ENCODE measurements at places on chromosomes 6 and 20.

DNA sequence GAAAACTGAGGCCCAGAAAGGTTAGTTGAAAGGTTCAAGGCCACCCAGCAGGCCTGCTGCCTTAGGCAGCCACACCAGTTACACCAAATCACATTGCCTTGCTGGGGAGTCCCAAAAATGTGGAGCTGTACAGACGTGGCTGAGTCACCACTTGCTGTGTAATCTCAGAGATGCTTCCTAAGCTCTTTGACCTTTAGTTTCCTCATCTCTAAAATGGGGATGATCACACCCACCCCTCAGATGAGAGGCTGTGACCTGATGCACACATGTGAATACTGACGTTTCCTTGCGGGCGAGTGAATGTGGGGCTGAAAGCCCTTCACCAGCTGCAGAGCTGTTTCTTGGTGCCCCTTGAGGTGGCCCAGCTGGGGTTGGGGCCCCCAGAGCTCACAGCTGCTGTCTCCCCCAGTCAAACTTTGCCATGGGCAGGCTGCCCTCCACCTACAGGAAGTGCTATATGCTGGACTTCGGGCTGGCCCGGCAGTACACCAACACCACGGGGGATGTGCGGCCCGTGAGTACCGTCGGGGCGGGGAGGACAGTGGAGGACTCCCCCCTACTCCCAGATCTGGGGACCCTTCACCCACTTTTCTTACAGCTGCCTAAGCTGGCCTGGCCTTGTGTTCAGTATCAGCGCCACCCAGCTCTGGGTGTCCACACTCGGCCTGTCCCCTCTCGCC, 11.0 kb downstream of the TTBK1 start:
- DNase-seq: no peak

DNA sequence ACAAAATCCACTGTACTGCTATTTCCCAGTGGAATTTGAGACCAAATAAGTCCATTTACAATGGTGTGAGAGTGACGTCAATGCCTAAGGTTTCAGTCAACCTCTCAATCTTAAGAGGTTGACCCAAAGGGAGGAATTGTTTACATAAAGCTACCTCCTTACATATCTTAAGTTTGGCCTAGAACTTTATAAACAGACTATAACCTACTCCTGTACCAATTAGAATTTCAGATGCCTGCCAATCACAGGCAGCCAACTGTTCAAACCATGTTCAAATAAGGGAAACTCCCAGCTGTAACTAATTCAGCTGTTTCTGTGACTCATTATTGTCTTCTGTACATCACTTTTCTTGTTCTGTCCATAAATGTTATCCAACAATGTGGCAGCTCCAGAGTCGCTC, 14.5 kb downstream of the LGSN start:
- no peak for DNase-seq

DNA sequence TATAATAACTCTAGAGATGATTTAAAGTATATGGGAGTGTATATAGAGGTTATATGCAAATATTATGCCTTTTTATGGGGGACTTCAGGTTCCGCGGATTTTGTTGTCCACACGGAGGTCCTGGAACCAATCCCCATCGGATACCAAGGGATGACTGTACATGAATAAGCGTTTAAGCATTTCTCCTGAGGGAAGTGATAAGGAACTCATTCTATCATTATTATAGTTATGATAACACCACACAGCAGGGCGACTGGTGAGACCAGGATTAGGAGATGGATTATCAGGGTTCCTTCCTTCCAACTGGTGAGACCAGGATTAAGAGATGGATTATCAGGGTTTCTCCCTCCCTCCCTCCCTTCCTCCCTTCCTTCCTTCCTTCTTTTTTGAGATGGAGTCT, 6.6 kb downstream of the ECI2 start:
- DNase-seq: no peak

GRCh38 chr6:13535306-13535705, 39.1 kb upstream of the SIRT5 start:
- no peak for DNase-seq

- no peak for DNase-seq
Measured at GRCh38 chr6:41586252-41587007, 40.2 kb downstream of the FOXP4 start.

GRCh38 chr20:371755-372542, 8.6 kb upstream of the TRIB3 start:
- peak; percentile 63 for DNase-seq

- DNase-seq: no peak
Measured at GRCh38 chr6:14038467-14039437, 78.8 kb upstream of the CD83 start.

DNA sequence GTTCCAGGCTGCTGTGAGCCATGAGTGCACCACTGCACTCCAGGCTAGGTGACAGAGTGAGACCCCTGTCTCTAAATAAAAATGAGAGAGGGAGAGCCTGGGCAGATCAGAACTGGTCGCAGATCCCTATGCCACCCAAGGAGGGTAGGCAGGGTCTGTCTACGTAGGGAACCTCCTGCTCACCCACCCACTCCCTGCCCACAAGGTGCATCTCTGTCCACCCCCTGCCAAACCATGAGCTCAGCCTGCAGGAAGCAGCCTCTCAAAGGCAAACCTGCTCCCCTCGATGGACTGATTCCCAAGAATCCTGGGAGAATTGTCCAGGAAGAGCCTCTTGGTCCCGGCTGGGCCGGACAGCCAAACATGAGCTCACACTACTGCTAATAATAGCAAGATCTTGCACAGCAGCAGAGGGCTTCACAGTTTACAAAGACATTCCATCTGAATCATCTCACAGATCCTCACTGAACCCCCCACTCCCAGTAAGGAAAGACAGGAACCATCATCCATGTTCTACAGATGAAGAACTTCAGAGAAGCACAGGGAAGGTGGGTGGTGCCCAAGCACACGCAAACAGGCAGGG, 27.8 kb upstream of the TLDC2 start:
- DNase-seq: no peak

- peak; percentile 87 for DNase-seq
Measured at GRCh38 chr6:106117579-106117978, 31.4 kb downstream of the PRDM1 start.

DNA sequence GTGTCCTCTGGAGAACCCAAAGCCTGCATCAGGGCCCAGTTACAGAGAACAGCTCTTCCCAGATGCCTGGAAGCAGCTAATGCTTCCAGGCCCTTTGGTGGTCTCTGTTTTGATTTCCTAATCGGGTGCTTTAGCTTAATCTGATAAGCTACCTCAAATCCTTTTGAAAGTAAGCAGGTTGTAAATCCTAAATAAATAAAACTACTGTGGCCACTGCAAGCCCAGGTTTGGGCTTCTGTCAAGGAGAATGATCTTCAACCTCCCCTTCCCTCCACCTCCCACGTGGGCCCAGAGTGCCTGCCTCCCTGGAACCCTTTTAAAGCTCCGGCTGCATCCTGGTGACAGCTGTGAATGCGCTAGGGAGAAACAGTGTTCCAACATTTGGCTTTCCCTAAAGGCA, 25.2 kb upstream of the FYN start:
- DNase-seq: no peak

DNA sequence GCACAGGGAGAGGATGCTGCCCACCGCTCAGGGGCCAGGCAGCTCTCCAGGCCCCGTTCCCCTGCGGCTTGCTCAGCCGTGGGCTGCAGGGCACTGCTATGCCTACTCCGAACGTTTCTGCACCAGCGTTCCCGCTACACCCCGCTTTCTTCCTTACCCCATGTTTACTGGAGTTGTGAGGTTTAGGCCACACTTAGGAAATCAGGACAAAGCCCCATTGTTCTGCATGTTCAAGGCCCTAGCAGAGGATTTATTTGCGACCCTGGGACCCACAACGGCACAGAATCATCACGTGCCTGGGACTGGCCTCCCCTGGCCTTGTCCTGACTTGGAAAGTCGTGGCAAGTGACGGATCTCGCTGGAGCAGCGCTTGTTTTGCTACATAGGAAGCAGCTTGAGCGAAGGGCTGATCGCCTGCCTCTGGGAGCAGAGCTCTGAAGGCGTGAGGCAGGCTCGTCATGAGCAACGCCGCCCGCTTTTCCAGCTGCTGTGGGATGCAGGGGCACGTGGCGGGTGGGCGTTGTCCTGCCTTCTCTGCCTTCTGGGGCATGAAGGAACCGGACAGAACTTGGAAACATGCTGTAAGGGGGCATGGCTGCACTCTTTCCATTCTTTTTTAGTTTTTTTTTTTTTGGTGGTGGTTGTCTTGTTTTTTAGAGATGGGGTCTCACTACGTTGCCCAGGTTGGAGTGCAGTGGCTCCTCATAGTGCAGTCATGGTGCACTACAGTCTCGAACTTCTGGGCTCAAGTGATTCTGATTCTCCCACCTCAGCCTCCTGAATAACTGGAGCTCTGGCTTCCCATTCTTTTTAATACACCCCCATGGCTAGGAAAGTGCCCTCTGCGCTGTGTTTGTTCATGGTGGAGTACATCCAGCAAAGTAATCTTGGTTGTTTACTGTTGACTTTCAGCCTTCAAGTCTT, 14.6 kb upstream of the TMEM181 start:
- no peak for DNase-seq

DNA sequence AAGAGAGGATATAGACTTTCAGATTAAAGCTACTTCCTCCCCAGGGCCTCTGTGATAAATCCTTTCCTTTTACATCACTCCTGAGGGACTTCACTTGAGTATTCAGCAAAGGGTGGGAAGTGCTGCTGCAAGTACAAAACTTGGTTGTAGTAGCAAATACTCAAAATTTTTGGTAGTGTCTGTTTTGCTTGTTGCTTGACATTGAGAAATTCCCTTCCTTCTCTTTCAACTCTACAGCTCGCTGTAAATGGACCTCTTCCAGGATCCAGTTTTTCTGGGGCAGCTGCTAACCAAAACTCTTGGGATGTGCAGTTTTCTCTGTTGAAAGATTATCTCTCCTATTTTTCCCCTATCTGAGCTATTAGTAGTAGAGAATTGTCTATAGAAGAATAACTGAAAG, 472.0 kb downstream of the CD109 start:
- no peak for DNase-seq

- no peak for DNase-seq
Measured at GRCh38 chr6:35136185-35136584, 5.0 kb downstream of the TCP11 start.

DNA sequence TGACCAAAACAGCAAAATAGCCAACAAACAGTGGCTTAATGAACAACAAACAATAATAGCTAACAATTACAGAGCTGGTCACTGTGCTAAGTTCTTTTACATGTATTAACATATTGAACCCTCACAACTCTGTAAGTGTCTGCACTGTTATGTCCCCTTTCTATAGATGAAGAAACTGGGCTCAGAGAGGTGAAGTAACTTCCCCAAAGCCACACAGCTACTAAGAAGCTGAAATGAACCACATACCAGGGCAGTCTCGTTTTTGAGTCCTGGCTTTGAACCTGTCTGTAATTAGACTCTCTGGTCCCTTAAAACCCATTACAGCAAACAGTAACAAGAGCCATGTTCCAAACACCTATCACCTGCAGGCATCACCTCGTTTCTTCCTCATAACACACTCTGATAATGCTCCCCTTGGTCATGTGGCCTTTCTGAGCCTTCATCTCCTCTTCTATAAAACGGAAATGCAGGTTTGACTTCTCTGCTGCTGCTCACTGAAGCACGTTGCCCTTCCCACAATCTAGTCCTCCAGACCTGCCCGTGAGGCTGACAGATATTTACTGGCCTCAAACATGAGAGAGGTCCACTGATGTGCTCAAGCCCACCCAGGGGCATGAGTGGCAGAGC, 23.3 kb downstream of the KCNK15 start:
- no peak for DNase-seq

GRCh38 chr6:37631295-37631694, 66.4 kb downstream of the MDGA1 start:
- peak; percentile 18 for DNase-seq

DNA sequence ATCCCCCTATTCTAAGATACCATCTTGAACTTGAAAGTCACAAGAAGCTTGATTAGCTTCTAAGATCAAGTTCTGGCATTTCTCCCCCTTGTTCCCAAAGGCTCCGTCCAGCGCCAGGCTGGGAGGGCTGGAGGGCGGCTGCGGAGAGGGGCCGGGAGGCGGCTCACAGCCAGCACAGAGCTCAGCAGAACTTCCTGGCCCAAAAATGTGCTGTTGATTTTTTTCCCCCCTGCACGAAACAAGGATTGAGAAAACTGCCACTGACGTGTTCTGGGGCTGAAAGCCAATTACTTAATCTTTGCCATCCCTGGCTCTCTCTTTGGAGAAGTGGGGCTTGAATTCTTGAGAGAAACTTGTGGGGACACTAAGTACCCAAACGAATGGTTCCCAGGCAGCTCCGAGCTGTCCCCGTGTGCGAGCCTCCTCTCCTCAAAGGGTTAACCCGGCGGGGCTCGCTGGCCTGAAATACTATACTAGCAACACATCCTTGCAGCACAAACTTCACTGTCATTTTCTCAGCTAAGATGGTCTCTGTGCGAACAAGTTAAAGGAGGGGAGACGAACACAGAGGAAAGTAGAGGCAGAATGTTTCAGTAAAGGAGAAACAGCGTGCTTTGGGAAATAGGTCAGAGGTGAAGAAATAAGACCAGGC, 452 bp downstream of the TRAF3IP2 start:
- peak; percentile 16 for DNase-seq

DNA sequence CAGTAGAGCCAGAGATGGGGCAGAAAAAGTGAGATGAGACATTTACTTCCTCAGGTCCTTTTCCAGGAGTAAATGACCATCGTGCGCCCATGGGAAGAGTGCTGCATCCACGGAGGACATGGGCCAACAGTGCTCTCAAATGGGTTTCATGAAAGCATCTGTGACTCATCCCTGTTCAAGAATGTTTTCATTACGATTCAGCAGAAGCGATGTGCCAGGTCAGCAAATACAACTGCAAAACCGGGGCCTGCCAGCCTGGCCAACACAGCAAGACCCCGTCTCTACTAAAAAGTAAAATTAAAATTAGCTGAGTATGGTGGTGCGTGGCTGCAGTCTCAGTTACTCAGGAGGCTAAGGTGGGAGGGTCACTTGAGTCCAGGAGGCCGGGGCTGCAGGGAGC, 125.1 kb downstream of the LY86 start:
- DNase-seq: no peak
